ENCODE measurements at places on chromosomes 1 and 21.

DNA sequence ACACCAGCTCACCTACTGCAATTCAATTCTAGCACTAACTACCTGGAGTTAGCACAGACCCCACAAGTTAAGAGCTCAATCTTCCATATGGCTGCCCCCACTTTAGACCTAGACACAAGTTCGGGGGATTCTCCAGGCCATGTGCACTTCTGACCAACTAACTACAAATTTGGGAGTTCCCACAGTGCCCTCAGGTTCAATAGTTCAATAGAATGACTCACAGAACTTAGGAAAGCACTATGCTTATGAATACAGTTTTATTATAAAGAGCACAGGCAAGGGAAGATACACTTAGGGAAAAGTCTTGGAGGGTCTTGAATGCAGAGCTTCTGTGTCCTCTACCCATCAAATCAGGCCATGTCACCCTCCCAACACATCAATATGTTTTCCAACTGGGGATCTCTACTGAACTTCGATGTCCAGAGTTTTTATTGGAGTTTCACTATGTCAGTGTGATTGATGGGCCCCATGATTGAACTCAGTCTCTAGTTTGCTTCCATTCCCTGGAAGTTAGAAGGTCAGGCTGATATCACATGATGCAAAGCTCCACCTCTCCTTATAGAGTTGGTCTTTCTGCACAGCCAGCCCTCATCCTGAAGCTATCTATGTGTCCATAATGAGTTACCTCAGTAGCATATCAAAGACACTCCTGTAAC, 46.1 kb downstream of the RAVER2 start:
- no peak for DNase-seq

- DNase-seq: no peak
Observed at GRCh38 chr21:18340387-18340942, 63.1 kb downstream of the TMPRSS15 start.

DNA sequence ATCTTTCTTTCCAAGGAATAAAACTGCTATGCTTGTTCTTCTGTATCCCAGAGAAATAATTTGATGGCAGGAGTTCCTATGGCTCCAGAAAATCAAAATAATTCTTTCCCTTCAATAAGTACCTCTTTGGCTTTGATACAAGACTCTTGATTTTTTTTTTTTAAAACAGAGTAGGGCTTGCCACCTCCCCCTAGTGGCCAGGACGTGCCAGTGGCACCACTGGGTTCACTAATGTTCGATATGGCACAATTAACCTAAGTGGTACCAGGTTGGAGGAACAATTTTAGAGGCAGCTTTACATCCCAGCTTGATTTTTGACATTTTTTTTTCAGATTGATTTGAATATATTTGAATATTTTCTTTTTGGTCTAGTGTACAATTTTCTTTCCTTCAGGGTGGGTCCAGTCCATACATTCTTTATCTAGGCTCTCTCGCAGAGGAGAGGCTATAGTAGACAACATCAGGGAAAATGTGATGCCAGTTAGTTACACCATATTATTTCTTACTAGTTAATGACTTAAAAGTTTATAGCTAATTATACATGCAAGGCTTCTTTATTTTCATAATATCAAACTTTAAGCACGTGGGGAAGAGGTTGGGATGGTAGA, 330.9 kb downstream of the S1PR1 start:
- peak; percentile 10 for DNase-seq

DNA sequence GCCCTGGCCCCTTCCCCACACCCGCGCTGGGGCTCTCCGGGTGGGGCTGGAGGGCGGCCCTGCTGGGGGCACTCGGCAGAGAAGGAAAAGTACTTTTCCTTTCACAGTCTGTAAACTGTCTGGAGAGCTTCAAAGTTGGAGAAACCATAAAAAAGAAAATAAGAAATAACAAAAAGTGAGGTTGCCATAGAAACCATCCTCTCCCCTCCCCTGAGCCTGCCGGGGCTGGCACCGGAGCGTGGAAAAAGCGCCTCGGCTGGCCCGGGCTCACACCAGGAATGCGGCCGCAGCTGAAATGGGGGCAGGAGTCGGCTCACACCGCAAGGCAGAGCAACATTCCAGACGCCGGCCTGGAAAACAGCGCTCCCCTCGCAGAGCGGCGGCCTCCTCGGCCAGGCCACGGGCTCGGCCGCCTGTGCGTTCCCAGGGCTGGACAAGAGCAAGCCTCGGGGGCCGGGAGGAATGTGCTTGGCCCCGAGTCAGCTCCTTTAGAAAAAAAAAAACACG, 69.2 kb downstream of the MORN1 start:
- DNase-seq: peak; percentile 69

DNA sequence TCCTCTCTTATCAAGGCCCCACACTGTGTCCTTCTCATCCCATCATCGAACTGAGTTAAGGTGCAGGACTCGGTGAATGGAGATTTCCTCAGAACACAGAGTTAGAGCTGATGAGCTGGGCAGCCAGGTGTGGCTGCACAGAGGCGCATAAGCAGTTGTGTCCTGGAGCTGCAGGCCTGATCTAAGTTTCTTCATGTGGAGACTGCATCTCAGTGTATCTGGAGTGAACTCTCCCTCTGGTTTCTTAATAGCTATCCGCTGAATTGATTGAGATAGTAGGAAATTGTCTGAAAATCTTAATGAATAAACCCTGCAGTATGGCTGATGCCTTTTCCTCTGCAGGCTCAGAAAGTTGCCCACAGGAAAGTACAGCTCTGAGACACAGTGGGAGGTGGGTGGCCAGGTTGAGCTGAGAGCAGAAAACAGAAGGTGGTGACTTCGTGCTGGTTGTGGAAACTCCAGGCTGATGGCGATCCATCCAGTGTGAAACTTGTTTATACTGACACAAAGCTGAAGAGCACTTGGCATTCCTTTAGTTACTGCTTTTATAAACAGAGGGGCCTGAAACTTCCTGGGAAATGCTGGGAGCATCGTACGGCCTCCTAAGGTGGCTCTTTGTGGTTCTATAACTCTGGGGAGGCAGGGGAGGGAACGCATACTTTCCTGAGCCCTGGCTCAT, 67.4 kb upstream of the F3 start:
- no peak for DNase-seq

DNA sequence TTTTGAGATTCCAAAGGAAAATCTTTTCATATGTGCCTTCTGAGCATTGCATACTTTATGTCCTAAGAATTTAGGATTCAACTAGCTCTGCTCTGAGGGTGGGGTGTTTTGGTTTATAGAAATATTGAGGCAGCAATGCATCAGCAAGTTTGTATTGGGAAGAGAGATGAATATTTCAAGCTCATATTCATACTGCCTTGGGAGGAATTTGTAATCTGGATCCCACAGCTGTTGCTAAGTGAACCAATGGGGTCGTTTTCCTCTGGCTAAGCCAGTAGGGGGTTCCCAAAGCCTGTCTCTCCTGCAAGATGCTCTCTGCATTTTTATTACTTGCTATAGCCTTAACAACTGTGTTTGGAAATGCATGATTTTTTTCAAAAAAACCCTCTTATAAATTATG, 130.6 kb downstream of the SNX7 start:
- DNase-seq: no peak

GRCh38 chr1:11967028-11967547, 13.2 kb upstream of the MFN2 start:
- DNase-seq: no peak

DNA sequence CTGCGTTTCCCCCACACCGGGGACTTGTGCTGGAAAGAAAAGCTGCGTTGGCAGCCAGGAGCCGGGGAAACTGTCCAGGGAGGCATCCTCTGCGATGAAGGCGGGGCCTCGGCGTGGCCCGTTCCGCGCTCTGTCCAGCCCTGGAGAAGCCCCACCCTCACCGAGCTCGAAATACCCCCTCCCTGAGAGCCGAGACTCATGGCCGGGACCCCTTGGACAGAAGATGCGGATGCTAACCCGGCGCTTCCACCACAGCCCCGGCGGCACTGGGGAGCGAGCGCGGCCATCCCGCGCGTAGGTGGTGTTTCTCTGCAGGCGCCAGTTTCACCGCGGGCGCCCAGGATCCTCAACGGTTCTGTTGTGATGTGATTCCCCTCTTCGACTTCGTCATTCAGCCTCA, 31.6 kb downstream of the PDE9A start:
- DNase-seq: no peak
